ENCODE measurements at places on chromosomes 2 and 18.

DNA sequence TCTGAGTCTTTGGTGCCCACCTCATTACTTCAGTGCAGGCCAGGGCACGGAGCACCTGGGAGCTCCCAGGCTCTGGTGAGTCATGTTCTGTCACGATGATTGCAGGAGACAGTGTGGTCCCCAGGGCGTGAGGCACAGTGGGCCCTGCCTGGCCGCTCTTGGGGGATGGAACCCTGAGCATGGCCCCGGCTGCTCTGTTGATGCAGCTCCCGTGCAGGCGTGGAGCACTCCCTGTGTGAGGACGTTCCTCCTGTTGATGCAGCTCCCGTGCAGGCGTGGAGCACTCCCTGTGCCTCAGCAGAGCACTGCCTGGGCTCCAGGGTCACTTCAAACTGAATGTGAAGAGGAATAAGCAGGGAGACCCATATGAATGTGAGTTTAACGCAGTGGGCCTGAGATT is 30.1 kb downstream of the COPS9 start:
- H3K27ac ChIP-seq, result no peak overlapping the region
- no peaks in the 10 kb centered on the region for H3K36me3 ChIP-seq
- H3K27me3 ChIP-seq, result no peaks in the 10 kb centered on the region
- no peaks in the 10 kb centered on the region for H3K4me1 ChIP-seq
- H3K4me3 ChIP-seq, result no peak overlapping the region

GRCh38 chr2:27091746-27092695 is 5.4 kb downstream of the KHK start:
- no peaks in the 10 kb centered on the region for H3K36me3 ChIP-seq
- H3K4me3 ChIP-seq, result no peak overlapping the region
- no peak overlapping the region for H3K27ac ChIP-seq
- H3K27me3 ChIP-seq, result no peaks in the 10 kb centered on the region

DNA sequence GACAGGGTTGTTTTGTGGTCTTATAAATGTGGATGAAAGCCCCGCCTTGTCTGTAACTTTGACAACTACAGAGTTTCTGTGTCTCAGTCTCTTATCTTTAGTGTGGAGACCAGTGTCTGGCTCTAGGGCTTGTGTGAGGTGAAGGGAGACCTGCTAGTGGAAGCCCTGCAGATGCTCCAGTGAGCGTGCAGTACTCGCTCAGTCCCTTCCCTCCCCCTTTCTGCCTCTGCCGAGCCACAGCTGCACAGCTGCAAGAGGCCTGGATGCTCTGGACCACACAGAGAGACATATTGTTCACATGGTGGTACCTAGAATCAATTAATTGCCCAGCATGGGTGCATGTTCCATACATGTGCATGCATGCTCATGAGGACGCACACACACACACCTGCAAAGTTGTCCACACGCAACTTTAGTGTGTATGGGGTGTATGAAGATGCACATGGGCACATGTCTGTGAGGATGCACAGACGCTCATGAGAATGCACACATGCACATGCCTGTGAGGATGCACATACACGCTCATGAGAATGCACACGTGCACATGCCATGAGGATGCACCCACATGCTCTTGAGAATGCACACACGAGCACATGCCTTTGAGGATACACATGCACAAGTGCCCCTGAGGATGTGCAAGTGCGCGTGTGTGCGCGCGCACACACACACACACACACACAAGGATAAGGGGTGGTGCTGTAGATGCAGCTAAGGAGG is 282.1 kb upstream of the HS6ST1 start:
- H3K27me3 ChIP-seq, result no peaks in the 10 kb centered on the region
- H3K36me3 ChIP-seq, result no peaks in the 10 kb centered on the region
- no peak overlapping the region for H3K27ac ChIP-seq

- H3K4me1 ChIP-seq, result peaks cover 13% of the 10 kb centered on the region
- DNase-seq, result peak; percentile 21
- no peaks in the 10 kb centered on the region for H3K27me3 ChIP-seq
- no peak overlapping the region for H3K27ac ChIP-seq
- H3K4me3 ChIP-seq, result no peak overlapping the region
- H3K36me3 ChIP-seq, result no peaks in the 10 kb centered on the region
Observed at GRCh38 chr2:178109813-178110212, 2.4 kb upstream of the RBM45 start.

- no peak overlapping the region for H3K27ac ChIP-seq
- H3K27me3 ChIP-seq, result no peaks in the 10 kb centered on the region
- DNase-seq, result no peak
- H3K4me1 ChIP-seq, result no peaks in the 10 kb centered on the region
- no peak overlapping the region for H3K4me3 ChIP-seq
Observed at GRCh38 chr2:190763901-190764514, 115.1 kb downstream of the NAB1 start.

DNA sequence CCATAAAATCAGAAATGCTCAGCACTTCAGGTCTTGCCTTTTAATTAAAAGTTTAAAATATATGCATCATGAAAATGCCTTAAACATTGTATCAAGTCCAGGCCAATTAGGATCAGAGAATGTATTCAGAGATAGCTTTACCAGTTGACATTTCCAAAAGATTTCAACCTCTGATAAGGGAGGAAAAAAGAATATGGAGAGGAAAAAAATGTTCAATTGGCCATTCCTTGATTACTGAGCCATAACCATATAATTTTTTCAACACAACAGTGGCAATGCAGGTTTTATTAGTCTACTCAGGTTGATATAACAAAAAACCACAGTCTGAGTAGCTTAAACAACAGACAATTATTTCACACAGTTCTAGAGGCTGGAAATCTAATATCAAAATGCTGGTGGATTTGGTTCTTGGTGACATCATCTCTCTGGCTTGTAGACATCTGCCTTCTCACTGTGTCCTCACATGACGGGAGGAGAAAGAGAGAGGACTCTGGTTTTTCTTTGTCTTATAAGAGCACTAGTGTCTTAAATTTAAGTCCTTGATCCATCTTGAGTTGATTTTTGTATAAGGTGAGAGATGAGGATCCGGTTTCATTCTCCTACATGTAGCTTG is 111.9 kb downstream of the IRS1 start:
- no peaks in the 10 kb centered on the region for H3K4me1 ChIP-seq
- DNase-seq, result no peak
- H3K27ac ChIP-seq, result no peak overlapping the region
- H3K4me3 ChIP-seq, result no peak overlapping the region
- H3K36me3 ChIP-seq, result no peaks in the 10 kb centered on the region

DNA sequence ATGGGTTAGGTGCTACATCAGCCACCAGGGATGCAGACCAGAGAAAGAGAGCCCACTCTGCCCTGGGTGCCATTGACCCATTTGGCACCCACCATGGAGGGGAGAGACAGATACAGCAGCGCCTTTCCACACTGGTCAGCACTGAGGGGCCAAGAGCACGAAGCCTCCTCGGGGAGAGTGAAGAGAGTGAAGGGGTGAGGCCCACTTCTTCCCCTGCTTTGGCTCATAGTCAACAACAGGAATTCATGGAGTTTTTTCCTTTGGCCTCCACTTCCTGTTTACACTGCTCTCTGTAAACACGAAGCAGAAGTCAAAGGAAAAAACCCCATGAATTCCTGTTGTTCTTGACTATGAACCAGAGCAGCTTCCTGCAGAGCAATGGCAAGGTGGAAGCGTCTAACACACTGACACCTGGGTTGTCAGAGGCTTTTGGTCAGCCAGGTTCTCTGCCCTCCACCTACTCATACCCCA is 80.0 kb downstream of the CCDC93 start:
- H3K4me1 ChIP-seq, result no peaks in the 10 kb centered on the region
- H3K36me3 ChIP-seq, result peaks cover 100% of the 10 kb centered on the region
- no peak overlapping the region for H3K4me3 ChIP-seq
- H3K27me3 ChIP-seq, result no peaks in the 10 kb centered on the region
- no peak for DNase-seq

DNA sequence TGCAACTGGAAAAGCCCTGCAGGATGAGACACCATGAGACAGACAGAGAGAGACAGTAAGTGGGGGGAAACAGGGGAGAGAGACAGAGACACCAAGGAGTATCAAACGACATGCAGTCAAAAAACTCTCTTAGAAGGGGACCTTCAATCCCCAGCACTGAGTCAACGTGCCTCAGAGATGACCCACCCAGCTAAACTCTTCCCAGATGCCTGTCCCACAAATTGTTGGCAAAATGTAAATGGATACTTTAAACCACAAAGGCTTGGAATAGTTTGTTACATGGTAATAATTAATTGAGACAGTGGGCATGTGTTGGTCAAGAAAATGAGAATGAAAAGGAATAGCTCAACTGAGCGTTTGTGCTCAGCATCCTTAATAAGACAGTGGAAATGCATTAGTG is 98.3 kb downstream of the GRB14 start:
- no peak overlapping the region for H3K4me3 ChIP-seq
- DNase-seq, result no peak
- no peaks in the 10 kb centered on the region for H3K27me3 ChIP-seq
- H3K36me3 ChIP-seq, result no peaks in the 10 kb centered on the region

DNA sequence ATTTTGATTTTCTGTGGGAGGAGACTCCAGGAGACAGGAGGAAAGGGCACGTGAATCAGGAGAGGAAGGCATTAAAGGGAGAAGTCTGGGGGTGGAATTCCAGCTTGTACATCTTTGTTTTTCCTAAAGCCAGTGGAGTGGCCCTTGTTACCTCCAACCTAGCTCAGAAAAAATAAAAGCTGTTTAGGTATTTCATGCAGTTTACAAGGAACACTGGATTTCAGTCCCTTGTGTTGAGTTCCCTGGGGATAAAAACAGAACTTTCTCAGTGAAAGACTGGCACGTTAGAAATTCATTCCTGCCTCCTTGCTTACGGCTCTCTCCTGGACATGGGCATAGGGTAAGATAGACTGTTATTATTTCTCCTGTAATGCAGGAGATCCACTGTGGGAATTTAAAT is 170.2 kb downstream of the ZEB2 start:
- H3K27me3 ChIP-seq, result no peaks in the 10 kb centered on the region
- H3K27ac ChIP-seq, result no peak overlapping the region
- no peaks in the 10 kb centered on the region for H3K4me1 ChIP-seq
- DNase-seq, result no peak
- no peak overlapping the region for H3K4me3 ChIP-seq
- no peaks in the 10 kb centered on the region for H3K36me3 ChIP-seq

- H3K4me3 ChIP-seq, result no peak overlapping the region
- H3K36me3 ChIP-seq, result no peaks in the 10 kb centered on the region
- no peaks in the 10 kb centered on the region for H3K27me3 ChIP-seq
- no peaks in the 10 kb centered on the region for H3K4me1 ChIP-seq
- no peak for DNase-seq
Observed at GRCh38 chr18:51582551-51582950, 385.1 kb upstream of the MEX3C start.

- no peak overlapping the region for H3K4me3 ChIP-seq
- DNase-seq, result no peak
- H3K36me3 ChIP-seq, result no peaks in the 10 kb centered on the region
- no peak overlapping the region for H3K27ac ChIP-seq
- no peaks in the 10 kb centered on the region for H3K4me1 ChIP-seq
Observed at GRCh38 chr2:134167015-134167414, 86.9 kb upstream of the MGAT5 start.

DNA sequence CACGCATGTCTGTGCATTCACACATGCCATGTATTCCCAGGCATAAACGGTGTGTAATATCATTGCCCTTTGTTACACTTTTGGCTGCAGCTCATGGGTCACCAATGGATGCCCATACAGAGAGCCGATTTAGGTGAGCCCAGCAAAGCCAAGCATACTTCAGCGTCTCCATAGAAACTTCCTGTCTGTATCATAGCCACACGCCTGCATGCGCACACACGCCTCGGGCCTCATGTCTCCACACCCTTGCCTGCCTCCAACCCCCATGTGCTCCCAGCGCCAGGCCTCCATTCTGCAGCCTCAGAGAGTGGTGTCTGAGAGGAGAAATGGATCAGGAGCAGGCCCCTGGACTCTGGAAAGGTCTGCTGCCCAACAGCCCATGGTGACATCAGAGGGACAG is 33.5 kb upstream of the SELENOI start:
- no peaks in the 10 kb centered on the region for H3K4me1 ChIP-seq
- no peak overlapping the region for H3K27ac ChIP-seq
- DNase-seq, result no peak
- no peaks in the 10 kb centered on the region for H3K36me3 ChIP-seq

GRCh38 chr2:33660416-33661123 is 61.5 kb upstream of the FAM98A start:
- H3K4me3 ChIP-seq, result no peak overlapping the region
- no peak overlapping the region for H3K27ac ChIP-seq
- no peaks in the 10 kb centered on the region for H3K27me3 ChIP-seq
- H3K36me3 ChIP-seq, result no peaks in the 10 kb centered on the region
- no peak for DNase-seq

DNA sequence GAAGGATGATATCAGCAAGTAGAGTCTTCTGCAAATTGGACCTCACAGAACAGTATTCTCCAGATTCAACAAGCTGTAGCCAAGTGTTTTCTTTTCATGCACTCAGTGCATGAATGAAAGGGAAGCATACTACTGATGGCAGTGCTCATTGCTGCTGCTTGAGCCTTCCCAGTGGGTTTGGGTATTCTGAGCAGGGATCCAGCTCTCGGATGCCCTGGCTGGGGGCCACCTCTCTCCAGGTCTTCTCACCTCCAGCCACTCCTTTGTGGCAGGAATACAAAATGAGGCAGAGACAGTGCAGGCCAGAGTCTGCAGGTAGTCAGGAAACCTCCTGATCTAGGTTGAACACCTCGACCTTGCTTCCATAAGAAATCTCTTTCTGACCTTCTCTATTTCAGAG is 390.4 kb upstream of the CELF4 start:
- H3K27ac ChIP-seq, result no peak overlapping the region
- no peaks in the 10 kb centered on the region for H3K27me3 ChIP-seq
- H3K4me1 ChIP-seq, result no peaks in the 10 kb centered on the region
- no peak for DNase-seq
- no peaks in the 10 kb centered on the region for H3K36me3 ChIP-seq

DNA sequence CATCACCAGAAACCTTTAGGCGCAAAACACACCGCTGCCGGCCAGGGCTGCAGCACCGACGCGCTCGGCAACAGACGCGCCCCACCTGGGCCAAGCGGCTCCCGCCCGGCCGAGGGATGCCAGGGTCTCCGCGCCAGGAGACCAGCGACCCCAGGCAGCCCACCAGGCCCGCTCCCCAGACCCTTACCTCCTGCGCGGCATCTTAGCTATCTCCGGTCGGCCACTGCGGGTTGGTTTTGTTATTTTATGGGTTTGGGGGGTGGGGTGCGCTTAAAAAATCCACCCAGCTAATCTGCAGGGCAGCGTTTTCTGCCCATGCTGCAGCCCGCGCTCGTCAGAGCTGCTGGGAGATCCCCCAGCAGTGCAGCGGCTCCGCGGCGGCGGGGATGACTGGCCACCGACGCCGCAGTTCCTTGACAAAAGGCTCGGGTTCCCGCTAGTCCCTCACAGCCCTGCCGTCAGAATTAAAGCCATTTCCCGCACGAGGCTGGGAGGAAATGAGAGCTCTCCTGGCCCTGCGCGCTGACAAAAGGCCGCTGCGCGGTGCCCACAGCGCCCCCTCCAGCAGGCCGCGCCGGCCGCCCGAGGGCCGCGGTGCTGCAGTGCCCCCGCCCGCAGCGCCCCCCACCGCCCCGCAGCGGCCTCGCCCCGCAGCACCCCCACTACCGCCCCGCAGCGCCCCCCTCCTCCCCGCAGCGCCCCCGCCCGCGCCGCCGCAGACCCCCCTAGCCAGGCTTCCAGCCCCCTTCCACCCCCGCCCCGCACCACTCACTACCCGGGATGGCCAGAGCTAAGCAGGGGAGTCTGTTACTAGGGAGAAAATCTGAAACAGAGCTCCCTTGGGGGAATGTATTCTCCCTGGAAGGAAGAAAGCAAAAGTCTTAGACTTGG is at the start of gene ADD2:
Gene ADD2, minus strand, starts transcription at position 502 of the 891 bp plus-strand sequence. CDS start 61,792 bp downstream, outside the sequence.
- H3K27ac ChIP-seq, result no peak within 1 kb of the TSS
- H3K4me1 ChIP-seq, result peaks cover 16% of the 10 kb centered on the region
- no peaks in the 10 kb centered on the region for H3K36me3 ChIP-seq
- DNase-seq, result peak; percentile 34
- peak within 1 kb of the TSS; percentile 73 for H3K4me3 ChIP-seq
